ENCODE measurements at places on chromosomes 1 and 21. TPM values are rescaled to one million over a fixed set of nuclear protein-coding genes. Genes with fewer than 3 reads are reported as not detected.

The PAFAH2 gene
- total RNA-seq, result 7.3 TPM

The TNFRSF8 gene
- 0.08 TPM for total RNA-seq

The TMPRSS15 gene
- total RNA-seq, result not detected

The CITED4 gene
- 44.1 TPM for total RNA-seq

The GNAI3 gene
- 5.9 TPM for total RNA-seq

All from A549 treated with DMSO at 1 μM for 4 hours (cell line).